ENCODE measurements at places on chromosomes 4 and X.

- peak; percentile 37 for DNase-seq
Measured at GRCh38 chrX:37871626-37872302, 24.4 kb upstream of the DYNLT3 start.

DNA sequence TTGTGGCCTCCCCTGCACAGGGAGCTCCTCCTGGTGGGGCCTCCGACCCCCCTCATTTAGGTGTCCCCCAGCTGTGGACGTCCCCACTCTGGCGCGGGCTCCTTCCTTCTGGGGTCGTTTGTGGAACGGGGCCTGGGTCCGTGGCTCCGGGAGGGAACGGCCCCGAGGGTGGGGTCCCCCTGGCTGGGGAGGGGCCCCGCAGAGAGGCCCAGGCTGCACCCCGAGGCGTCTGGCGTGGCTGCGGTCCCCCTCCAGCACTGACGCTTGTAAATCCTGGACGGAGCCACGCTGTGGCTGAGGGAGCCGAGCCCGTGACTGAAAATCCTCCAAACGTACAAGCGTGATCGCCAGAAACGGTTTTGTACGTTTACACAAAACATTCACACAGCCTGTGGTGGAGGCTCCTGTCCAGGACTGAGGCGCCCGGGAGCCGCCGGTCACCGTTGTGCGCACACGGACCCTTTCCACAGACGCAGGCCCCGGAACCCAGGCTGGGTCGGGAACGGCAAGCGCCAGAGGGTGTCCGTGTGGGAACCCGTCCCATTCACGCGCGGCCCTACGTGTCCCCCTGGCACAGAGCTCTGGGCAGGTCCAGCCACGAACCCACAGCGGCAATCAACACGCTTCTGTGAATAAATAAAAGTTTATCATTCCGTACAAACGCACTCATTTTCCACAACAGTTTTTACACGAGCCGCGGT, 15.2 kb upstream of the GTPBP6 start:
- no peak for DNase-seq

GRCh38 chrX:140712413-140713173, 3.0 kb downstream of the LINC00632 start:
- DNase-seq, result peak; percentile 44

DNA sequence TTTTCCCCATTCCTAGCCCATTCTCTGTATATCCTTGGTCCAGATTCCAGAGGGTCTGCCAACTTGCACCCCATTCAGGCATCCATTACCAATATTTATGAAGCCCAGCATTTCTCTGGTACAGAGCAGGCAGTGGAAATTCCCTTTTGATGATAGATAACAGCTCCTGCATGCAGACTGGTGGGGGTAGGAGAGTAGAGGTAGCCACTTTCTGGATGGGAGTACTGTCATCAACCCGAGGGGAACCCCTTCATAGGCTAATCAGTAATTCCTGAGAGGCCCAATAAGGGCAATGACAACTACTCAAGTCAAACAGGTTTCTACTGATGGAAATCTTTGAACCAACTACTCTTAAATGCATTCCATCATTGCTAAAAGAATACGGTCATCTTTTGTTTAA, 63.7 kb downstream of the COL25A1 start:
- no peak for DNase-seq

GRCh38 chr4:182126603-182127002, 116.6 kb upstream of the TENM3 start:
- DNase-seq, result no peak

DNA sequence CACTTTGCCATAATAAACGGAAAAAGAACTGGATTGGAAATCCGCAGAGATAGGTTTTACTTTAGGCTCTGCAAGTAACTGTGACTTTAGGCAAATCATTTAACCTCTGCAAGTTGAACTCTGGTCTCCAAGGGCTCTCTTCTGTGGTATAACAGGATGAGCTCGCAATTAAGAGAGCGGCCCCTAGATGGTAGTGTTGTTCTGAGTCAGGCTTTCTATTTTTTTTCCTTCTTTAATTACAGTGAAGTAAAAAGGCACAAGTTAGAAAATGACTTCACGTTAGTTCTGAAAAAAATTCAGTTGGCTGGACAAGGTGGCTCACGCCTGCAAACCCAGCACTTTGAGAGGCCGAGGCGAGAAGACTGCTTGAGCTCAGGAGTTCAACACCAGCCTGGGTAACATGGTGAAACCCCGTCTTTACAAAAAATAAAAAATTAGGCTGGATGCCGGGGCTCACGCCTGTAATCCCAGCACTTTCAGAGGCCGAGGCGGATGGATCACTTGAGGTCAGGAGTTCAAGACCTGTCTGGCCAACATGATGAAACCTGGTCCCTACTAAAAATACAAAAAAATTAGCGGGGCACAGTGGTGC, 18.0 kb downstream of the RPS3A start:
- peak; percentile 65 for DNase-seq

DNA sequence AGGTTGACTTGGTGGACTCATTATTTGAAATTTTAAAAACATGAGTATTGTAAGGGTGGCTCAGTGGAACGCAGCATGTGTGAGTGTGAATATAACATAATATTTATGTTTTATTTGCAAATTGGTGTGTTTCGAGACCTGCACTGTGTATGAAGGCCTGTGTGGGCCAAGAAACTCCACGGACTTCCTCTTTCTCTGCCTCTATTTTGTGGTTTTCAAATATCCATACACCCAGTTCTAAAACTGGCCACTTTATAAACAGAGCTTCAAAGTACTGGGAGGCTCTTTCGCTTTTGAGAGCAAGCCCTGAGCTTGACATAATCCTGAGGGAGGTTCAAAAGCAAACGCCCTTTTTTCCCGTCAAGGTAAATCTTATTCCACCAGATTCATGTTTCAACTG, 187.7 kb downstream of the GPAT3 start:
- DNase-seq, result no peak

GRCh38 chr4:130064471-130064870, 968.5 kb downstream of the C4orf33 start:
- DNase-seq, result no peak

GRCh38 chrX:13502590-13502989, 66.8 kb upstream of the EGFL6 start:
- peak; percentile 37 for DNase-seq

- no peak for DNase-seq
Measured at GRCh38 chrX:18995221-18995620, 11.3 kb upstream of the PHKA2 start.

DNA sequence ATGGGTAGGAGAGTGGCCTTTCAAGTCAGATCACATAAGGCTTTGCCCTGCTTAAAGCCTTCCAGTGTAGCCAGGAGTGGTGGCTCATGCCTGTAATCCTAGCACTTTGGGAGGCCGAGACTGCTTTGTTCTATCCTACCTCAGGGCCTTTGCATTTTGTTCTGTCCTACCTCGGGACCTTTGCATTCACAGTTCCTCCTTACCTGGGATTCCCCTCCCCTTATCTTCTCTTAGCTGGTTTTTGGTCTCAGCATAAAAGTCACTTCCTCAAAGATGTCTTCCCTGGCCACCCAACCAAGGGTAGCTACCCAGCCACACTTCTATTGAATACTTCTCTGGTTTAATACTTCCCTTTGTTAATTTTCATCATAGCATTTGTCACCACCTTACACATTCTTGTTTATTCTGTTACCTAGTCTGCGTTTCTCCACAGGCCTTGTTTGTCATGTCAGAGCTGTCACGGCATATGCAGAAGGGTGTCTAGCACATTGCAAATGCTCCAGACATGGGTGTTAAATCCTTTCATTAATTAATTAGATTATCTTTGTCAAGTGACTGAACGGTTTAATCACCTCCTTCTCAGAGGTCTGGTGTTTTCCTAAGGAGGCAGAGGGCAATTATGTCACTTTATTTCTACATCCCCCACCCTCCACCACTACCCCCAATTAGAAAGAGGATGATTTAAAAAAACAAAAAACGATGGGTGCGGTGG, 11.3 kb upstream of the SETD7 start:
- no peak for DNase-seq

DNA sequence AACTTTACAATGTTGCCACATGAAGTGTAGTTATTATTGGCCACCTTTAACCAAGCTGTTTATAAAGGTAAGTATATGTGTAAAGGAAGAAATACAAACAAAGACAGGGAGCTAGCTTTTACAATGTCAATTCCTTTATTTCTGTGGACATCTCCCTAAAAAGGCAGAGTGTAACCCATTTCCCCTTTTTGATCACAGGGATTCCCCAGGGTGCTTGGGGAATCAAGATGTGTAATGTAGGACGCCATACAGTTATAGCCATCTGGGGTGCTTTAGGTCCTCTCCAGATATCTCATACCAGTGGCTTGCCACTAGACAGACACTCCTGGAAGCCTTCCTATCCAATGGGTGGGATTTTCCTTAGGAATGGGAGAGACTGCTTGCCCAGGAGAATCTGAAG, 4.2 kb upstream of the CUL4B start:
- DNase-seq, result no peak

- DNase-seq, result no peak
Measured at GRCh38 chr4:24140892-24141291, 251.0 kb upstream of the PPARGC1A start.

DNA sequence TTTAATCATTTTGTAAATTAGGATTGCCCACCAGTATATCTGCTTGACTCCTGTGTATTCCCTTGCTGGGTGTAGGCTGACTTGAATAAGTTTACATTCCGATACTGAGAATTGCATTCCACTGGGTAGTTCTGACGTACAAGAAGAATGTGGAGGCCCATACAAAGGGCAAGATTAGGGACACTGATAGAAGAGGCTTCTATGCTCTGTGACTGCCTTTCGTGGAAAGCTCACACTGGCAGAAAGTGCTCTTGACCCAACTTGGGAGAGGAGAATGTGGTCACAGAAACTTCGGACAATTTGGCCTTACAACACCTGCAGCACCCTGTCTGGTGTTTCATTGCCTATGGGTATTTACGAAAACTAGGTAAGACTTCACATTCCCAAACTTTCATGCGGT, 126.3 kb downstream of the RAPGEF2 start:
- no peak for DNase-seq

GRCh38 chr4:153929675-153930074, 140.8 kb upstream of the SFRP2 start:
- no peak for DNase-seq

DNA sequence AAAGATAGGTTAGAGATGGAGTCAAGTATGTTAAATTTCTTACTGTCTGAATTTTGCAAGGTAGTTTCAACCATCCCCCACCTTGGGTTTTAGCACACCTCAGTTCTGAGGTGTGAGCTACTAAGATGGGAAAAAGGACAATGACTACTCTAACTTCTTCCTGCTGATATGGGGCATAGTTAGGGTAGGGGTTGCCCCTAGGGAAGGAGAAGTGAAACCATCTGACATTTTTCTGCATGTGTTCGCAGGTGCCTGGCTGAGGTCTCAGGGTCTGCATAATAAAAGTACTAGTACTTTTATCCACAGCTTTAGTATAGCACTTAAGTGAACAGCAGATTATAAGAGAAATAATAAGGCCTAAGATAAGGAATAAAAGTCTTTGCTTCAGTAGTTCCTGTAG, 129.5 kb upstream of the CYSLTR1 start:
- DNase-seq, result no peak

DNA sequence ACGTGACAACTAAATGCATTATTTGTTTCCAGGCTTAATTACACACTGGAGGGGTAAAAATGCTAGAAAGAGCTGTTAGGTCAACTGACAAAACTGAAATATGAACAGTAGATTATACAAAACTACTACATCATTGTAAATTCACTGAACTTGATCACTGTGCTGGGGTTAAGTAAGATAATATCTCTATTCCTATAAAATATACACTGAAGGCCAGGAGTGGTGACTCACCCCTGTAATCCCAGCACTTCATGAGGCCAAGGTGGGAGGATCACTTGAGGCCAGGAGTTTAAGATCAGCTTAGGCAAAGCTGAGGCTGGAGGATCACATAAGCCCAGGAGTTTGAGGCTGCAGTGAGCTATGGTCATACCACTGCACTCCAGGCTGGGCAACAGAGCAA, 31.8 kb upstream of the NKX6-1 start:
- DNase-seq, result no peak

- DNase-seq, result no peak
Measured at GRCh38 chr4:86908251-86908657, 16.0 kb upstream of the C4orf36 start.

DNA sequence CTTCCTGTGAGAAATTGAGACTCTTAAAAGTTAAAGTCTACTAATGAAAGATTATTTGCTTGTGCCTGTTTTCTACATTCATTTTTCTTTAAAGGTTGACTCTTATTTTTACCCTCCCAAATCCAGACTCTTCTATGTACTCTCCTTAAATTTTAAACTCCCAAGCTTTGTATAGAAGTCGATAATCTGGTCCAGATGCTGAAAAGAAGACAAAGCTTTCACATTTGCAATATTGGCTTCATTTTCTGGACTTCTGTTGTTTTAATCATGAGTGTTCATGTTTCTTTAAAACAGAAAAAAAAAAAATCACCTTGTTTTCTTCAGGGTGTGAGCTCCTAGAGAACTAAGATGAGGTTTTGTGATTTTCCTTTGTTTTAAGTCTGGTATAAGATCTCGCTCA, 53.2 kb upstream of the TBC1D14 start:
- DNase-seq, result no peak

DNA sequence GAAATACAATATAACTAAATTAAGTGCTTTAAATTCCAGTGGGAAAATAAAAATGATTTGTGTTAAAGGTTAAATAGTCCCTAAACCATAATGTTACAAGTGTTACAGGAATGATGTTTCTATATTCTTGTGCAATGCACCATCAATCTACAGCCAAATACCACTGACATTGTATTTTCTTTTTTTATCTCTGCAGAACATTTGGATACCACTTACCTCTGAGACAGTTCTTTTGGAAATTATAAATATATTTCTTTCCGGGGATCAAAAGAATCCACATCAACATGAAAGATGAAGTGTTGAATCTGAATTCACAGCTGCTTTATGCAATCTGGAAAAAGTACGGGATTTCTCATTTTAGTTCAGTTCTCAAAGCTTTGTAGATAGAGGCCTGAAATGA, 518.3 kb upstream of the AGA start:
- DNase-seq, result no peak

- no peak for DNase-seq
Measured at GRCh38 chr4:90318193-90318592, 191.0 kb downstream of the CCSER1 start.

DNA sequence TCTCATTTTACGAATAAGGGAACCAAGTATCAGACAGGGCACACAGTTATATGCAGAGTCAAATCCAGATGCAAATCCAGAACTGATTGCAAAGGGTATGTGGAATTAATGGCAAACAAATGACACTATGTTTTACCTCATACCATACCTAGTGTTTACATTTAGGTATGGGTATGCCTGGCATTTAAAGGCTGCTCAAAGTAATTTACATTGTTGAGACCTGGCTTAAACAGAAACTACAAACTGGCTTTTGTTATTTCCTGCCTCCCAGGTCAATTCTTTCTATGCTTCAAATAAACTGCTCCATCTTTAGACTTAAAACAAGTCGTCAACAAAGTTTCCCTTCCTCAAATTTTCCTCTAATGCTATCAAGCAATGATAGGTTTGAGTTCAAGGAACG, 33.7 kb downstream of the ANKRD17 start:
- DNase-seq, result no peak

DNA sequence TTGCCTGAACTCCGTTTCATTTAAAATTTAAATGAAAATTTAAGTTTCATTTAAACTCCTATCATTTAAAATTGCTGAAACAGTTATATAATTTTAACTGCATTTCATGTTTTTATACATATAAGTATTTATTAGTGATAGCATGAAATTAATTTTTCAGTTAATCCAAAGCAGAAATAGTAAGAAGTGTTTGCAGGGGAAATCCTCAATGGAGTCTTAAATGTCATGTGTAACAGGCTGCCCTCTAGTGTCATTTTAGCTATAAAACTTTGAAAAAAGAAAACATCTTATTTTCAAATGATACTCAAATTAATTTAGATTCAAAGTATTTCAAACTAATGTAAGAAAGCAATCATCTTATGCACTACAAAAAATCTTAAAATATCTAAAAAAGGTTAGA, 27.2 kb downstream of the TAPT1 start:
- peak; percentile 11 for DNase-seq

GRCh38 chrX:34810364-34810763, 132.2 kb upstream of the FAM47B start:
- DNase-seq, result peak; percentile 37
